8988T (cell line): ENCODE measurements at places on chromosomes 5 and 9.

GRCh38 chr5:95620030-95620869, at the start of gene GPR150:
Gene GPR150, plus strand, starts transcription at chr5:95620087. Its CDS starts 189 bp downstream, at chr5:95620276.
- no peak for DNase-seq

DNA sequence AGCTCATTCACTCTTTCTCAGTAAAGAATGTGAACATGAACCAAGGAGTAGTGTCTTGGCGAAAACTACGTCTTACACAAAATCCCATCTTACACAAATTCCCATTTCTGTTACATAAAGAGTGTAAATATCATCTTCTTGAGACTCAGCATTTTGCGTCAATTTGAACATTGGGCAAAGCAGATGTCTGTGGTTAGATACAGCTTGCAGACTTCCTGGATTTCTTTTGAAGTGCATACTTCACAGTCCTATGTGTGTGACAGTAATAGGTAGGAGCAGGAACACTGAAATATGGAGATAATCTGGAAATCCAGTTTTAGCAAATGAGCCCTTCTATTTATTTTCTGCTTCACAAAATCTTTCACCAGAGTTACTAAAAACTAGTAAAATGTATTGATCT, 58.8 kb downstream of the C6 start:
- no peak for DNase-seq

DNA sequence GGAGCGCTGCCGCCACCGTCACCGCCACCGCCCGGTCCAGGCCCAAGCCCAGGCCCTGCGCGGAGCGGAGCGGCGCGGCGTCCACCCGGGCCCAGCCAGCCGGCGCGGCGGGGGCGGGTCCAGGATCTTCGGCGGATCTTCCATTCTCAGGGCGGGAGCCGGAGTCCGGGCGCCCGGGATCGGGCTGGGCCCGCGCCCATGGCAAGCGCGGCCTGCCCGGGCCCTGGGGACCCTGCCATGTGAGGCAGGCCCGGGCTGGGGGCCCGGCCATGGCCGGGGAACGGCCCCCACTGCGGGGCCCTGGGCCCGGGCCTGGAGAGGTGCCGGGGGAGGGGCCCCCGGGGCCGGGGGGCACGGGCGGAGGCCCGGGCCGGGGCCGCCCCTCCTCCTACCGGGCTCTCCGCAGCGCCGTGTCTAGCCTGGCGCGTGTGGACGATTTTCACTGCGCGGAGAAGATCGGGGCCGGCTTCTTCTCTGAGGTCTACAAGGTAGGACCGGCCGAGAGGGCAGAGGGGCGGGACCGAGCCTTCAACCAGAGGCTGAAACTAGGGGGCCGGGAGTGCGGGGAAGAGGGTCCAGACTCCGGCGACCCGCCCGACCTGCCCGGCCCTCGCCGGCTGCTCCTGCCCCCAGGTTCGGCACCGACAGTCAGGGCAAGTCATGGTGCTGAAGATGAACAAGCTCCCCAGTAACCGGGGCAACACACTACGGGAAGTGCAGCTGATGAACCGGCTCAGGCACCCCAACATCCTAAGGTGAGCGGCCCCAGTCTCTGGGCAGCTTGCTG, 482 bp downstream of the TESK1 start:
- DNase-seq, result peak; percentile 84

DNA sequence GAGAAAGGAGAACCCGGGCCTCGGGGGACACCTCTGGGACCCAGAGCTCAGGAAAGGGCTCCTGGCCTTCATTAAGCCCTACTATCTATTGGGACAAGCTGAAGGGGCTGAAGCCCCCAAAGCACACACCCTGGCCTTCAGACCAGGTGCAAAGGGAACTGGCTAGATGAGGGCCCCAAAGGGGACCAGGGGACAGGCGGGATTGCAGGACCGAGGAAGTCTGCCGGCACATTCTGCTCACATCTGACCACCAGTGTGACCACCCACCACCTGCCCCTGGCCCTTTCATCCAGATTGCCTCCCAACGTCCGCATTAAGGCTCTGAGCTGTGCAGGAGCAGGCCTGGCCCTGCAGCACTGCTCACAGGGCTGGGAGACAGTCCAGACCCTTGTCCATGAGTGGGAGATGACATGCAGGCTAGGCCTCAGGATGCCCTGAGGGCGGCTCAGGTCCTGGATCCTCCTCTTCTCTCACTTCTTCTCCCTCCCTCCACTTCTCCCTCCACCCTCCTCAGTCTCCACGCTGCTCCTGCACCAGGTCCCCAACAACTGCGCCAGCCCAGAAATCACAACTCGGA, 19.2 kb downstream of the PSD2 start:
- no peak for DNase-seq
